Stimulated activated CD4-positive, alpha-beta T cell treated with anti-CD3 and anti-CD28 coated beads, TNF-alpha, amount 100 ng/mL, for 1 hour (primary cell): ENCODE measurements at places on chromosomes 5 and 9.

DNA sequence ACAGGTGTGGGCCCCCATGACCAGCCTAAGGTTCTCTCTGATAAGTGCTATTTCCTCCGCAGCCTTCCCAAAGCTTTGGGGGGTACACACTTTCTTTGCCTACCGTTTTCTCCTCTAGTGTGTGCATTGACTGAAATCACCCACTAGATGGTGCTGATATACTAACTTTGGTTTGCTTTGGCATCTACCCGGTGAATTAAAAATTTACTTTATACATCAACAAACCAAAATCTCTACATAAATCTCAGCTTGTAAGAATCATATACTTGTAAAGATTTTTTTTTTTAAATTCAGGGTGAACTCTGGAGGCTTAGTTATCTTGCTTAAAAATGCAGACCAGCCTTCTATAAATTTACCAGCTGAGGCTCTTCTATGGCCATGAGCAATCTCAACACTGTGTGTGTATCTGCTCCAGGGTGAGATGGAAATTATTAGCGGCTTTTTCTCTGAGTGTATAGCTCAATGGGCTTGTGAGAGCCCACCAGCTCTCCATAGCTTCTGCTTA is 475.7 kb upstream of the TNC start:
- DNase-seq = no peak

DNA sequence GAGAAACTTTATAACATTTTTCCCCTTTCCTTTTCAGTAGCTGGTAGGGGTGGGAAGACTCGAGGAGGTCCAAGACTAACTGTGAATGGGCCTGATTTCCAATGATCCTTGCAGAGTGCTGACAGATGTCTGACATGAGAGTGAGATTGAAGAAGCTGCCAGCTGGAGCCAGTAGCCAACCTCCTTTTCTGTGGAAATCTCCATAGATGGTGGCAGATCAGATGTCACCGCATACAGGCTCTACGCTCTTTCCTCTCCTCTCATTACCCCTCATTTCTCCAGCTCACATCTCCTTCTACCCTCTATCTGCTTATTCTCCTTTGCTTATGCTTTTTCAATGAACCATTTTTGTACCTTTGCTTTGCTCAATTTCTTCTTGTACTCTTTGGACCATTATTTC is 395.2 kb upstream of the TNC start:
- no peak for DNase-seq

DNA sequence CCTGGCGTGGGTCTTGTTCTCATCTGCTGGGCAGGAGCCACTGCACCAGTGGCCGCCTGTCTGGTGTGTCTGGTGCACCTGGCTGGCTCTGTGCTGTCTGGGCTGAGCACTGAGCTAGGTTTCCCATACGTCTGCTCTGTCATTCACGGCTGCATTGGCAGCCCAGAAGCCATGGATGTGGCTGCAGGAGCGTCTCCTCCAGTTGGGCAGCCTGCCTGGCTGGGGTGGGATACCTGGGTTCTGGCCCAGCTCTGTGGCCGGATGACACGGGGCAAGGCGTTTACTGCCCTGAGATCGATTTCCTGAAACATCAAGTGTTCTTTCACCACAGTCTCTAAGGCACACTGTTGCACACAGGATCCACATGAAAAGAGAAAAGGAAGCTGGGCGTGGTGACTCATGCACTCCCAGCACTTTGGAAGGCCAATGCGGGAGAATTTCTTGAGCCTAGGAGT is 25.5 kb upstream of the SLC25A51 start:
- no peak for DNase-seq

DNA sequence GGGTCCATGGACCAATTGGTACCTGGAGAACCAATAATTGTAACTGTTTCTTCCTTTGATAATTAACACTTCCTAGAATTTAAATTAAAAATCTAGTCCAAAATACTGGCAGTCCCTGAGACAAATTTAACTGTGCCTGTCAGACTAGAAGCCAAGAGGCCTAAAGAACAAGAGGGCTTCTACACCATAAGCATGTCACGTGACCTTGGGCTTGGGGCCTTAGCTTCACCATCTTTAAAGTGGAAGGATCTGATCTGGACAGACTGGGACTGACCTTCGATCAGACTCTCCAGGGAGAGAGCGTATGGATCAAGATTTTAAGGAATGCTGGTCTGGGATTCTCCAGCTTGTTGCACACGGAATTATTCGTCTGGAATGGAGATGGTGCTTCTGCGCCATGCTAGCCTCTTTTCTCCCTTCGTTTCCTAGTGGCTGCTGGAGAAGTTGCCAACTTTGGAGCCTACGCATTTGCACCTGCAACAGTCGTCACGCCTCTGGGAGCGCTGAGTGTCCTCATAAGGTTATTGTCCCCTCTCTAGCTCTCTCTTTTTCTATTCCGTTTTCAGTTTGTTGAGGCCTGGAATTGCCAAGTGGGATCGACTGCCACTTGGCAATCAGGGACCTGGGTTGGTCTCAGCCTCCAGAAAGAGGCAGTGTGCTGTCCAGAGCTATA is 8.4 kb downstream of the NIPAL4 start:
- DNase-seq = no peak

GRCh38 chr5:150068961-150069645 is 17.3 kb downstream of the CSF1R start:
- no peak for DNase-seq

DNA sequence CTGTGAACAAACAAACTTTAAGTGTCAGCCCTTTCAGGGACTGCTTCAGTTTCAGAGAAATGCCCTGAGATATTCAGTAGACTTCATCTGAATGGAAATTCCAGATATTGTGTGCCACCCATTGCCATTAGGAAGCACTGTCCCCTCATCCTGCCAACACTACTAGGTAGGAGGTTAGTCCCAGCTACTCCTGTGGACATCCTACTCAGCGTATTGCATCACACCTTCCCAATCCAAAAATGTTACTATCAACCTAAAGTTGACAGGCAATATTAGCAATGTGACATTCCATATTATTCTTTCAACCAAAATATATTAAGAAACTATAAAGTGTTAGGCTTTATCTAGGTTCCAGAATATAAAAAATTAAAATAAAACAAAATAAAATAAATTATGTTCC is 552.0 kb upstream of the ST8SIA4 start:
- DNase-seq = no peak

DNA sequence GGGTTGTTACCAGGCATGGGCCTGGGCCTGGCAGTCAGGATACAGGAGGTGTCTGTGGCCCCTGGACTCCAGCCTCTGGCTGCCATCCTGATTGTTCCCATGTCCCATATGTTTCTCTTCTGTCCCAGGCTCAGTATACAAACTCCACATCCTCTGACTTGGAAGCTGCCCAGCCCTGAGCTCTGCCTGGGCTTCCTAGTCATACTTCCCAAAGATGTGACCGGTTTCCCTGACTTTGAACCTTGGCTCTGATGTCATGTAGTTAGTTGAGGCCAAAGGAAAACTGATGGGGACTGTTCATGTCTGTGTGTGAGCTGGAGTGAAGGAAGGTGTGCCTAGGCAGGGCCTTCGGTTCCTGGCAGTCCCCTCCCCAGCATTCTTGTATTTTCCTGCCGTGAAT is 50.4 kb downstream of the CYSTM1 start:
- no peak for DNase-seq

DNA sequence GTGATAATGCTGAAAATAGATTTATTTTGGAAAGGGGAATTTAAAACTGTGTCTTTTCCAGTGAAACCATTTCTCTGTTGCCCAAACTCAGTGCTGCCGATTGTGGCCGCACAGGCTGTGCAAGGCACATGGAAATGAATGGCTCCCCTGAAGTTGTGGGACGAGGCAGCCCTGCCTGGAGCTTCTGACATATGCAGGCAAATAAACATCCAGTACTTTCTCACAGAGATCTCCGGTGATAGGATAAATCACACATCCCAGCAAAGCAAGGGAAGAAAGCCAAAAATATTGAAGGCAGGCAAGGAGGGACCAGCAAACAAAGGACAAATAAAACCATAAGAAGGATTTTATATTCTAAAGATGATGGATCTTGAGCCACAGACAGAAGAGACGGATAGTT is 464.5 kb downstream of the MTRR start:
- DNase-seq = no peak

- DNase-seq = no peak
These were observed 642 bp upstream of the ITGA1 start for GRCh38 chr5:52786949-52787599.

GRCh38 chr9:38292480-38292879 is 100.0 kb upstream of the ALDH1B1 start:
- DNase-seq = no peak

- DNase-seq = no peak
These were observed 996 bp downstream of the NXNL2 start for GRCh38 chr9:88536023-88536324.

DNA sequence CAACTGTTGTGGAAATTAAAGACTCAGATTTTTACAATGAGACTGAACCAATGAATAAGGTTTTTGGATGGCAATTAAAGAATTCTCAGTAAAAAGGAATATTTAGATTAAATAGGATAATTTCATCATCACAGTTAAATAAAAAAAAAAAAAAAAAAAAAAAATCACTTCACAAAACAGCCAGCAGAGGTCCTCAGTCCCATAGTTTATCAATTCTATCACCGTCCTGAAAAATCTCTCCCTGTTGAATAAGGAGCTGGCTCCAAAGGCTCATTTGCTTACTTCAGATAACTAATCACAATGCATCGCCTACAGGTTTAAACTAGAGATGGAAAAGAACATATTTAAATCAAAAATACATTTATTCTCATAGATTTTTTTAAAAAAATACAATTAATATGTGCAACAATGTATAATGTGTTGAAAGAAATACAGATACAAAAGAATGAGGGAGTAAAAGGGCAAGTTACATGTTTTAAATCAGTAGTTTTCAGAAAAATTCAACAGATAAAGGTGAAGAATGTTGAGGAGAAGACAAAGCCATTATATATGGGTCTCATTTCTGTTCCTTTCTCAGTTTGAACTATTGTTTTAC is 175.8 kb upstream of the CHD1 start:
- no peak for DNase-seq

DNA sequence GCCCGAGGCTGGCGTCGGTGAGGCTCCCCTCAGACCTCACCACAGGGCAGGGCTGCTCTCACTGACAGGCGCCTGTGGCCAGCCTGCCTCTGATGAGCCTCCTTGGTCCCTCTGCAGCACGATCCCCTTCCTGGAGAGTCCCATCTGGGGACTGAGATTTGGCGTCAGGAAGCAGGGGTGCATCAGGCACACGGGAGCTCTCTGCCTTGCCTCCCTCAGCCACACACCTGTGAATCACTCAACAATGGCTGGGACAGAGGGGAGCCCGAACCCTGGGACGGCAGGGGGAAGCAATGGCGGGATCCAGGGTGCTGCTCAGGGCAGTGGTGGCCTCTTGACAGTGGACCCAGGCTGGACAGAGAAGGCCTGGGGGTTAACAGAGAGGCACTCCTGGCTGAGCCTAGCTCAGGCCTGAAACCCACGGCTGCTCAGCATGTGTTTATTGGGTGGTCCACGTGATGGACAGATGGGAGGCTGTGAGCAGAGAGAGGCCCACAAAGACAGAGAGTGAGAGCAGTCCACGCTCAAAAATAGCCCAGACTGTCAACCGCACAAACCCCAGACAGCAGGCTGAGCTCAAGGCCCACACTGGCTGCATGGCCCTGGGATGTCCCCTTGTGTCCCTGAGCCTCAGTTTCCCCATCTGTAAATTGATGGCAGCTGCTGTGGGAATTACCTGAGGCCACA is 11.9 kb downstream of the RASGEF1C start:
- no peak for DNase-seq

DNA sequence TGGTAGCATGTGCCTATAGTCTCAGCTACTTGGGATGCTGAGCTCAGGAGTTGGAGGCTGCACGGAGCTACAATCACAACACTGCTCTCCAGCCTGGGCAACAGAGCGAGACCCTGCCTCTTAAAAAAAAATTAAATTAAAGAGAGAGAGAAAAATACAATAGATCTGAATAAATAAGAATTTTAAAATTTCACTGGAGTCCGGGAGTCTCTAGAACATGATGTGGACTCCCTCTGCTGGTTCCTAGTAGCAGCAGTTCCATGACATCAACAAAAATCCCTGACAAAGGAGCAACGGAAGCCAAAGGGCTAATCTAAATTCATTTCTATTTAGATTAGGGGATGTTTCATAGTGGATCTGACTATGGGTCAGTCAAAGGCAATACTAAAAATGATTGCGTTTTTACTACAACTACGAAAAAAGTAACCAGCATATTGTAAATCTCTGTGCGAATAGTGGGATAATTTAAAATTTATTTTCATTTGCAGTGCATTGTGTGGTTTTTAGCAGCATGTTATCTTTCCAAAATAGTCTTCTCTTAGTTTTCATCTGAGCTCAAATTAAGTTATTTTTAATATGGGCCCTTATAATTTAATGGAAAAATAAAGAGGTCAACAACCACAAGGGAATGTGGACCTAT is 6.7 kb downstream of the INIP start:
- no peak for DNase-seq

GRCh38 chr9:128102861-128103588 is 24.5 kb downstream of the PTGES2 start:
- DNase-seq = no peak

DNA sequence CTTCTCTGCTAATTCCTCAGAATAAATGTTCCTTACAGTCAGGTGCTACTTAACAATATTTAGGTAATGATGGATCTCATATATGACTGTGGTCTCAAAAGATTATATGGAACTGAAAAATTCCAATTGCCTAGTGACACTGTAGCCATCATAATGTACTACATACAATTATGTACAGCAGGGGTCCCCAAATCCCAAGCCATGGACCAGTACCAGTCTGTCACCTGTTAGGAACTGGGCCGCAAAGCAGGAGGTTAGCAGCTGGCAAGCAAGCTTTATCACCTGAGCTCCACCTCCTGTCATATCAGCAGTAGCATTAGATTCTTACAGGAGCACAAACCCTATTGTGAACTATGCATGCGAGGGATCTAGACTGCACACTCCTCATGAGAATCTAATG is 69.6 kb downstream of the NR2F1-AS1 start:
- no peak for DNase-seq

DNA sequence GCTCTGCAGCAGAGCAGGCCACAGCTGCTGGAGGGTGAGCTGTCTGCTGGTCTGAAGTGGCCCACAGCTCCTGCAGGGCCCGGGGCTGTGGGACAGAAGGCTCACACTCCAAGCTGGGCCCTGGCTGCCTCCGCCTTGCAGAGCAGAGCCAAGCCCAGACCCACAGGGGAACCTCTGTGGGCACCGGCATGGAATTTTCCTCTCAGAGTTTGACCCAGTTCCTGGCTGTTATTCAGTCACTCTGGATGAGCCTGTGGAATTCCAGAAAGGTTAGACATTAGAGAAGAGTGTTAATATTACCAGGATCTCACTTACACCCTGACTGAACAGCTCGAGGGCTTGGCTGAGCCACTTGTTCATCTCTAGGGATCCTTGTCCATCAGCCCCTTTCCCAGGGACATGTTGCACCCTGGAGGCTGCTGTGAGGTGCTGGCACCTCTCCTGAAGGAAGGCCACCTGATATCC is 17.5 kb downstream of the IL9 start:
- no peak for DNase-seq

GRCh38 chr5:37847978-37848425 is 8.2 kb upstream of the GDNF start:
- DNase-seq = no peak
